NCI-H146 (cell line): ENCODE measurements at places on chromosomes 11 and 22.

DNA sequence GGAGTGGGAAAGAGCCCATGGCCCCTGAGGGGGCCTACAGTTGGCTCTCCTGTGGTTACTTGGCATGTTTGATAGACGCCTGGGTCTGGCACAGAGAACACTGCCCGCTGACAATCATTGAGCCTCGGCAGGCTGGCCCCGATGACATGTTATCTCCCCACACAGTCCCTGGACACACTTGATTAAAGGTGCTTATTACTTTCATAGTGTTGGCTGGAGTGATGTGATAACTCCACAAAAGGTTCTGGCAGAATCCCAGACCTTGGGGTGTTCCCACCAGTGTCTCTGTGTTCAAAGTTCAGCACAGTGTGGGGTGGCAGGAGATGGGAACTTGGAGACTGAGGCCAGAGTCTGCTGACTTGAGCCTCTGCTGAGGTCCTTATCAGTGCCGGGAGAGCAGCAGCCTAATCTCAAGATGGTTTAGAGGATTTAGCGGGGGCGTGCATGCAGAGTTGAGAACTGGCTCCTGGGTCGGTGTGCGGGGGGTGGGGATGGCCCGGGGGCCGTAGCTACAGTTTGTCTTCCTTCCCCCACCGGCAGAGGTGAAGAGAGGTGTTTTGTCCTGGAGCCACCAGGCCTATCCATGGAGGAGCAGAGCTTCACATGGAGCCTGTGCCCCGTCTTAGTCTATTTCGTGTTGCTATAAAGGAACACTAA is 22.5 kb downstream of the PARVB start:
- DNase-seq: no peak

DNA sequence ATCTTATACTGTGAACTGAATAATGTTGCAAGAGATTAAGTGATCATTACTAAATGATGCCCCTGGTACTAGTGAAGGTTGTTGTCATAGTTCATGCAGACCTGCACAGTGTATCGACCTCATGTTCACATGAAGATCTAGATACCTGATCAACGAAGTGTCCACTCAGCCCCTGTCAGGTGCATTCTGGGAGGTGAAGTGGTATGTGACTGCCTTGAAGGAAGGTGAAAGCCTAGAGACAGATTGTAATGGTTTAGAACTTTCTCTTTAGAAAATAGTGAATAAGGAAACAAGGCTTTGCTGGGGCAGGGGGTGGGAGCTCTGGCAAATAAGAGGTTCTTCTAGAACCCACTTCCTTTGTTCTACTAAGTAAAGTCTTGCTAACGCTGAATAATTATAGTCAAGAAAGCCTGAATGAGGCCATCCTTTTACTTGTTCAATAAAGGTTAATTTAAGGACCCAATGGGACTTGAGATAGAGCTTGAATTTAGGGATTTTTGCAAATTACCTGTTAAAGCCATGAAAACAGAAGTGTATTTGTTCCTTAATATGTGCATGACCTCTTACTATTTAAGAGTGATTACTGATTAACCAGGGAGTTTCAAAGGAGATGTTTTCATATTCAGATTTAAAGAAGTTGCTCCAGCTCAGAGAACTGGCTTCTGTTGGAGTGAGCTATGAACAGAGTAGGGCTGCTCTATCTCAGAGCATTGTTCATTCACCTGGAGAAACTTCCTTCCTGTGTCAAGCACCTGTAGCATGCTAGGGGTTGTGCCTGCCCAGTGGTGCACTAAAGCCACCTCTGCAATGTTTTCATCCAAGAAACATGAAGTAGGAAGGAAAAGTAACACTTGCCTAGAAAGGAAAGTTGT is 45.3 kb downstream of the C22orf31 start:
- DNase-seq: no peak

DNA sequence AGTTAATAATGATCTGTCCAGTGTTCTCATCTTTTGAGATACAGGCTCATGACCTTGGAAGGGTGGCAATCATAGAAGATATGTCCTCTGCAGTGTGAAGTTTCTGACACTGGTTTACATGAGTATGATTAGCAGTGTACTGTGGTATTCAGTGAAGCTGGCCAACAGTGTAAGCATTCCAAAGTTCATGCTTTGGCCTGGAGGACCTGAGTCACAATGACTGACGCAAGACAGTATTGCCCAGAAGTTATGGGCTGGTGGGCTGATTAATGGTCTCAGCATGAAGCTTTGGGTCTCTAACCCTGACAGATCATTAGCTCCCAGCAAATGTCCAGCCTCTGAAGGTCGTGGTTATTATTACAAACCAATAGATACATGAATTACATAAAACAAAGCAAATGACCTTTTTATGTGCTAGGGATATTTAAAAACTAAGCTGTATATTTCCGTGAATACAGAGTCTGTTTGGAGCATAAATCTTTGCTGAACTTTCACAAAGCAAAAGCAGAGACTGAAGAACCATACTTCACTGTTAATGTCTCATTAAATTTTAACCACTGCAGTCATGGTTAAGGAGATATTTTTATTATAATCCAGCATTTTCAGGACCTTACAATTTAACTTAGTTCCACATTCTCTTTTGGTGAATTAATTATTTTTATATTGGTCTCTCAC is 28.3 kb upstream of the USP47 start:
- DNase-seq: no peak

DNA sequence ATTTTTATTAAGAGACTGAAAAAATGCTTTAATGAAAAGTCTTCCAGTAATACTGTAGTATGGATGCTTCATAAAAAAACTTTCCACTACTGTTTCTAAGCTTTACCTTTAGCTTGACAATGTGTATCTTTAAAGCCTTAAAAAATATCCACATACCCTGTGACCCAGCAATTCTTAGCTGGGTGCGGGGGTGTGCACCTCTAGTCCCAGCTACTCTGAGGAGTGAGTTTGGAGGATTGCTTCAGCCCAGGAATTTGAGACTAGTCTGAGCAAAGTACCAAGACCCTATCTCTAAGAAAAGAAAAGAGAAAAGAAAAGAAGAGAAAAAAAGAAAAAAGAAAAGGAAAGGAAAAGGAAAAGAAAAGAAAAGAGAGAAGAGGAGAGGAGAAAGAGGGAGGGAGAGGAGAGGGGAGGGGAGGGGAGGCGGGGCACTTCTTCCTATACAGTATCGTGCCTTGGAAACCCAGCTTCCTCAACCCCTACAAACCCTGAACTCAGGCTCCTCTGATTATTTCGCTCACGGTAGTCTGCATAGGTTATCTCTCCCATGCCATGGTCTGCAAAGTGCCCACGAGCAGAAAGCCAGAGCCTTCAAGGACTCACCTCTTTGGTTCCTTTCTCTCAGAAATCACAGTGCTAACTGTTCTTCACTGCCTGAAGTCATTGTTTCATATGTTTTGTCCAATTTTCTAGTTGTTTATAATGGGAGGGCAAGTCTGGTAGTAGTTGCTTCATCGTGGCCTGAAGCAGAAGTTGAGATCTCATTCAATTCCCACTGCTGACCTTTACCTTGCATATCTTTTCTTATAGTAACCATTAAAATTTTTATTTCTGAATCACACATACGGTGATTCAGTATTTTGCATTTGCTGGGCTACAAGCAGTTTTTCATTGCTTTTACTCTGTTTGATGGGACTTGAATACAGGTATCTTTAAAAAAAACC is 82.2 kb downstream of the FAM83F start:
- no peak for DNase-seq

DNA sequence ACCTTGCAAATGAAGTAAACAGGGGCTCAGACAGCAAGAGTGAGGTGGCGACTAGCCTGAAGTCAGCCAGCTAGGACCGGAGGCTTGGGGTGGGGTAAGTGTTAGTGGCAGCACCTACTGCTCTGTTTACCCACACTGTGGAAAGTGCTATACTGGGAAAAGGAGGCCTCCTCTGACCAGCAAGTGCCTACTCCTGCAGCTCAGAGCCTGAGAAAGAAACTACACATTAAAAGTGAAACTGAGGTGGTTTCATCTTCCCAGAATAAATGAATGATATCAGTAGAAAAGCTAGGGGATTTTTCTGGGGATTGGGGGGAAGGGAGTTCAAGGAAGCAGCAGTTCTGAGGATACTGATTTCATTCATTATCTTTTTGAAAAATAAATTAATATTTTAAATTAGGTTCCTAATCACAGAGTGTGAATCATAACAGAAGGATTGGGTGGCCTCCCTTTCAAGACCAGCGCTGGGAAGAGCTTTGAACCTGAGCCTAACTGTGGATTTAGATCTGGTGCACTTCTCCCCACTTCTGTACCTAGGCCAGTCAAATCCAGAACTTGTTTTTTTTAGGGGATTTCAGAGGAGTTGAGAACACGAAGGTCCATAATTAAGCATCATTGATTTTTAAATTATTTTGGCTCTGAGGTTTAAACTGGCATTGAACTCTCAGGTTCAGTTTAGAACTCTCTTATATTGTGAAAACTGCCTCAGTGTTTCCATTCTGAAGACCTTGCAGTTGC is 48.1 kb upstream of the GRAMD1B start:
- DNase-seq: no peak

DNA sequence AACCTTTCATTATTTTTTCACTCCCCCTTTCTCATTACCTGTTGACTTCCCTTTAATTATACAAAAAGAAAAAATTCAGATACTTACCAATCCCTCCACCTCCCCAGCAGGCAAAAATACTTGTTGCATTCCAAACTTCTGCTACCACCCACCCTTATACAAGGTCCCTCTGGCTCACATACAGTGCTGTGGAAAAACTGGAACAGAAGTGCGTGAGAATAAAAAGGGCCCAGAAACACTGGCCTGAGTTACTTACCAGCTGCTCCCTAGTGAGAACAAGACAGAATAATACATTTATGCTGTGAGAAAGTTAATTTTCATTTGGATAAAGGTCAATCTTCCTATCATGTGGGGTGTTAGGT is 46.9 kb upstream of the RAPSN start:
- DNase-seq: no peak

GRCh38 chr11:78363024-78363619 is 54.5 kb downstream of the GAB2 start:
- no peak for DNase-seq

DNA sequence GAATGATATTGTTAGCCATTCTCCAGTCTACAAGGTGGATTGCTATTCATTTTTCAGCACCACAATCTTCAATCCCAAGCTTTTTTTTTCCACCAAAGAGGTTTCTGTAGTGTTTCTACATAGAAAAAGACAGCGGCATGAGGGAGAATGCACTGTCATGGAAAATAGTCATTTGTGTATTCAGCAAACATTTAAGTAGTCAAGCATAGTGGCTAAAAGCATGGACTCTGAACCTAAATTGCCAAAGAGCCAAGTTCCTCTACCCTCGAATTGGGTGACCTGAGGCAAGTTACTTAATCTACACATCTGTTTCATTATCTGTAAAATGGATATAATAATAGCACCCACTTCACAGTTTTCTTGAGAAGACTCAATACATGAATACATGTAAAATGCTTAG is 14.2 kb downstream of the GAS2 start:
- no peak for DNase-seq

- DNase-seq: no peak
Measured at GRCh38 chr11:61279934-61280659, 15.0 kb downstream of the VWCE start.

- DNase-seq: peak; percentile 39
Measured at GRCh38 chr11:134270250-134270714, 5.9 kb upstream of the GLB1L3 start.

- peak; percentile 59 for DNase-seq
Measured at GRCh38 chr22:43230971-43231723, 44.2 kb upstream of the TTLL12 start.

GRCh38 chr11:44875037-44875436 is 75.6 kb downstream of the TP53I11 start:
- no peak for DNase-seq

- DNase-seq: no peak
Measured at GRCh38 chr11:71232364-71232763, 20.0 kb downstream of the SHANK2 start.

DNA sequence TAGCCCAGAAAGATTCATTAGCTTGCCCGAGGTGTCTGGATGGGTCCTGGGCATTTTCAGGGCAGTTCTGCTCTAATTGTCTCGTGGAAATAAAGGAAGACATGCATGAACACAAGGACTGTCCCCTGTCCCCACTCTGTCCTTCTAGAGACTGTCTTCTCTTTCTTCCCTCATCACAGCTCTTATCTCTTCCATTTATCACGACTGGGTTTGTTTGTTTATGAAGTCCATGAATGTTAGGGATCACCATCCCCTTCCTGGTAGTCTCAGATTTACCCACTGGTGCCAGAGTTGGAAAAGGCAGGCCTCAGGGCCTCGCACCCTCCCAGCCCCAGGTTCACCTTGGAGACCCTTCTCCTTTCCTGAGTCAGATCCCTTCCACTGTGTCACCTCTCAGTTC is 134.8 kb downstream of the PARVA start:
- no peak for DNase-seq

- no peak for DNase-seq
Measured at GRCh38 chr22:40874016-40874415, 12.1 kb upstream of the DNAJB7 start.

- peak; percentile 11 for DNase-seq
Measured at GRCh38 chr11:82775736-82776346, 42.2 kb upstream of the FAM181B start.

DNA sequence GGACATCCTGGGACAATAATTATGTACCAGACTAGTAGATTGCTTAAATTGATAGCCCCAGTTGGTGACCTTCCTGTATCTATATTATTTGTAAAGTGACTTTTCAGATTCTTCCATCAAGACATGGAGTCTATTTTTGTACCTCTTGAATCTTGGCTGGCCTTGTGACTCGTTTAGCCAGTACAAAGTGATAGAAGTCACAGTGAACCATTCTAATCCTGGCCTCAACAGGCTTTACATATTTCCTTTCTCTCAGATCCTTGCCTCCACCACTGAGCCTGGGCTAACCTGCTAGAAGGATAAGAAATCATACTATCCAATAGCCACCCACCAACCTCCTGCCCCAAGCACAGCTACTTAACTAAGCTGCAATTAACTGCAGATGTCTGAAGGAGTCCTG is 37.5 kb upstream of the SLC6A5 start:
- no peak for DNase-seq
